Anterior cingulate cortex (tissue), 58 donors: ENCODE measurements at places on chromosomes 11 and 22.
A peak's percentile ranks its signal among the peaks of the same experiment; 100 is the strongest.

- DNase-seq = no peak
Observed at GRCh38 chr11:2139123-2139521, at the start of gene IGF2. IGF2 (minus strand) TSS chr11:2139389; CDS start chr11:2135523, 3,866 bp downstream.

- no peak for DNase-seq
Observed at GRCh38 chr22:19678949-19679521, 35.3 kb upstream of the SEPTIN5 start.

DNA sequence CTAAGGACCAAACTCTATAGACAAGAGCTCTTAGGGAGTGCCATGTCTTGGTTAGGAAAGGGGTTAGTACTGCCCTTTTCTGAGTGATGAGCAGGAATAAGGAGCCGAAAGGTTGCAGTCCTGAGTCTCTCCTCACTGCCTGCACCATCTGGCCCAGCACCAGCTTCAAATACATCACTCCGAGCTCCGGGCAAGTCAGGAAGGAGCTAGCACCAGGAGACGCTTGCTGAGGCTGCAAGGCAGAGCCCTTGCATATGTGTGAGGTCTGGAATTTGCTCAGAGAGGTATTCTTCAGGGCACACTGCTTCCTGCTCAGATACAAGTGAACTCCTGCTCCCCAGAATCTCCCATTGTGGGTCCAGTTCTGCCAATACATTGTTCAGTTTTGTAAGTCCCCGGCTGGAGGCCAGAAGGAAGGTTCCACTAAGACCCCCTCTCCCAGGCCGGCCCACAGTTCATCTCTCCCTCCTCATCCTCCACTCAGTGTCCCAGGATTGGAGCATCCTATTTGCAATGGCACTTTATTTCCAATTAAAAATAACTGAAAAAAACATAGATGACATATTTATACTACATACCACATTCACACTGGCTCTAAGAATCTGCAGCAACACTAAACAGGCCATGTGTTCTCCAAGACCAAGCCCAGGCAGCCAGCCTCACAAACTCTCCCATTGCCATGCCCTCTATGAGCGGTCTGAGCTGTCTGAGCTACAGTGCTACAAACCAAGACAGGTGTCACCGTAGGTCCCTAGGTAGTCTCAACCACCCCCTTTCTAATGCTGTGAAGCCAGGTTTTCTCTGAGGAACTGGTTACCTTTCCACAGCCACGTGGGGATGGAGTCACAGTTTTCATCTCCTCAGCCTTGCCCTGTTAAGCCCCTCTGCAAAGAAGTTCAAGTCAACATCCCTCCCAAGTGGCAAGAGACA lies 55.1 kb upstream of the SPATA19 start:
- DNase-seq = no peak

GRCh38 chr11:65663639-65664200 lies 1.0 kb upstream of the RELA start:
- peak; percentile 51 for DNase-seq

DNA sequence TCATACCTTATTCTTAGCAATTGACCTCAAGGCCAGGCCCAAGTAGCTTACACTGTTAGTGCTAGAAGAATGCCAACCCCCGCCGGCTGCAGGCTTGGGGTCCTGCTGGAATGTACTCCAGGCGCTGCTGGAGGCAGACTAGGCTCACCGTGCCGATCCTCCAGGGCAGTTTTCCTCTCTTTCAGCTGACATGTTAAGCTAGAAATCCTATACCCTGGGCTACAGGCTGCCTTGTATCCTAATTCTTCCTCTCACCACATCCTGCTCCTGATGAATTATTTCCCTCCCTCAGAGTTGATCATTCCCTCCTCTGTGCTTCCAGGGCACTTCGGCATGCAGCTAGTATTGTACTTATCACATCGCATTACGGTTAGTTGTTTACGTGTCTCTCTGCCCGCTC lies 3.4 kb downstream of the SPTBN2 start:
- no peak for DNase-seq

DNA sequence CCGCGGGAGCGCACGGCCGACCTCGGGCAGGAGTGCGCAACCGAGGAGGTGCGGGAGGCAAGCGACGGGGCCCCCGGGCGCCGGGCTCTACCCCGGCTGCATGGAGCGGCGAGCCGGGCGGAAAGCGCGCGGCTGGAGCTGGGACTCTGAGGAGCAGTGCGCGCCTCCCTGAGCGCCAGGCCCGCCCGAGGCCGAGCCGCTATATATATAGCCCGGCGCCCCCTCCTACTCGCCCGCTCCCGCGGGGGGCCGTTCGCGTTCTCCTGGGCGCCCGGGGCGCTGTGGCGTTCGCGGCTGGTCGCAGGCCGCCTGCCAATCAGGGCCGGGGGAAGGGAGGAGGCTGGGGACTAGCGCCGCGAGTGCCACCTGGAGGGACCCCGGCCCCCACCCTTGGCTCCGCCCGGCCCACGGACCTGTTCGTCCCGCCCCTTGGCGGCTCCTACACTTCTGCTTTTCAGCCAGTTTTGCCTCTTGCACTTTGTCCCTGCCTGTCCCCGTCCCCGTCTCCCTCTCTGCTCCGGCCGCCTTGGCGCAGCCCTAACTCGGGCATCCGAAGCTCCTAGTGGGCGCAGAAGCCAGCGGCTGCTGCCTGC lies at the start of gene FGF4:
TSS of gene FGF4 (minus strand) at position 179 of the 593 bp plus-strand sequence. CDS start 257 bp downstream, outside the sequence.
- DNase-seq = no peak
